NCI-H460 (cell line): ENCODE measurements at places on chromosomes 1 and 21.

GRCh38 chr21:29189353-29189752 lies 58.9 kb downstream of the MAP3K7CL start:
- DNase-seq = no peak

- no peak for DNase-seq
These were observed 637 bp upstream of the MYBPHL start for GRCh38 chr1:109307274-109308021.

DNA sequence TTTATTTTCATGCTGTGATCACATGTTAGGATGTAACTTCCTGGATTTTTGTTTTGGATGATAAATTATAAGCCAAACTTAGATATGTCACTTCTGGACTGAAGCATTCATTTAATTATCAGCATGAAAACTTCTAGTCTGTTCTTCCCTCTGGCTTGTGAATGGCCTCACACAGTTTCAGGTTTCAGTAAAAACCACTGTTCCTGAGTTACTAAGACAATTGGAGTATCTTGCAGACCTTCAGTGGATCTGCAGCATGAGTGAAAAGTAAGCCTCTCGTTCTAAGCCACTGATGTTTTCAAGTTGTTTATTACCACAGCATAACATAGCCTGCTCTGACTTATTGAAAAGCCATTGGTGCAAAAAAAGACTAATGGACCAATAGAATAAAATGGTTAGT lies 55.3 kb upstream of the RGS21 start:
- DNase-seq = no peak

- no peak for DNase-seq
These were observed 48.8 kb downstream of the MAN1A2 start for GRCh38 chr1:117416004-117416403.

DNA sequence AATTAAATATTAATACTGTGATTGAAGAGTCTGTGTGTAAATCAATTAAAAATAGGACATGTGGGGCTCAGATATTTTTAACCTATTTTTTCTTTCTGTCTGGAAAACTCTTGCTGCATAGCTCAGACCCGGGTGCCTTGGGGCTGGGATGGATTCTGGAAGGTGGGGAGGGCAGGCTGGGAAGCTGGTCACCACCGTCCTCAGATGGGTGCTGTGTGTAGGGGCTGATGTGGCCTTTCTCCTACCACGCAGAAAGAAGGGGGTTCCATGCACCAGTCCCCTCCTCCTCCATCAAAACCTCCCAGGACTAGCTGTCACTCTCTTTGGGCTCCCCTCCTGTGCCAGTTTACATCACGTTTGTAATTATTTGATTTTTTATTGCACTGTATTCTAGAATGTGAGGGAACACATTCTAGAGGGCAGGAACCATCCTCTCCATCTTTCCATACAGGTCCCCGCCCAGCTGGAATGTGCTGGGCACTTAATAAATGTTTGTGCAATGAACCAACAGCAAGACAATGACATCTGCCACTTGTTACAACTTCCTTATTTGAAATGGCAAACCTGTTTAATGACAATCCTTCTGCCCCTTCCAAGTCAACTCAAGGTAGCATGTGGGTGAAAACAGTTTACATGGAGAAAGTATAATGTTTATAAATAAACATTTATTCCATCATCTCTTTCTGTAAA lies 104.3 kb downstream of the EDEM3 start:
- no peak for DNase-seq

GRCh38 chr1:228076796-228077430 lies 5.6 kb upstream of the ARF1 start:
- no peak for DNase-seq

- no peak for DNase-seq
These were observed 21.4 kb downstream of the WNT4 start for GRCh38 chr1:22121421-22121911.

GRCh38 chr1:10599194-10599861 lies 124.6 kb downstream of the PEX14 start:
- no peak for DNase-seq

DNA sequence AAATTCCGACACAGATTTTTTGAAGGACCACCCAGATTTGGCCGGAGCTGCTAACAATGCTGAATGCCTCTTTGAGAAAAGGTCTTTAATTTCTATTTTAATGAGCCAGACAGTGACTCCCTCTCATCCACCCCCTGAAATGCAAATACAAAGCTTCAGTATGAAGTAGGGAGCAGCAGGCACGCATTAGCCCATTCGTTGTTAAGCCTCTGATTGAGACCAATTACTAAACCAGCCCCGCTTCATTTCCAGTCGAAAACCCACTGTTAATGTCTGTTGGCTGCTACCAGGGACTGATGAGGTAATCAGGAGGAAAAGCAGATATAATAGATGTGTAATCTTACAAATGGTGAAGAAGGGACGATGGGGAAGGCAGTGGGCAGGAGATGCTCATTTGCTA lies 4.8 kb upstream of the C8A start:
- no peak for DNase-seq

DNA sequence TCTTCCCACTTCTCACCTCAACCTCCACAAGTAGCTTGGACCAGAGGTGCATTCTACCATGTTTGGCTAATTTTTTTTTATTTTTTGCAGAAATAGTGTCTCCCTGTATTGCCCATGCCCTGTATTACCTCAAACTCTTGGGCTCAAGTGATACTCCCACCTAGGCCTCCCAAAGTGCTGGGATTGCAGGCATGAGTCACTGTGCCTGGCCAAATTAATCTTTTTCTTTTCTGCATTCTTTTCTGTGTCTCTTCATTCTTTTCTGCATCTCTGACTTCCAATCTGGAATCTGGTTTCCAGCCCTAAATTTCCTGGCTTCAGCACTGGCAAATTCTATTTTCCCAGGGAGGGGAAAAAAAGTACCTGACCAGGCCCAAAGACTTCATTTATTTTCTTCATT lies 31.2 kb upstream of the TACSTD2 start:
- DNase-seq = no peak

DNA sequence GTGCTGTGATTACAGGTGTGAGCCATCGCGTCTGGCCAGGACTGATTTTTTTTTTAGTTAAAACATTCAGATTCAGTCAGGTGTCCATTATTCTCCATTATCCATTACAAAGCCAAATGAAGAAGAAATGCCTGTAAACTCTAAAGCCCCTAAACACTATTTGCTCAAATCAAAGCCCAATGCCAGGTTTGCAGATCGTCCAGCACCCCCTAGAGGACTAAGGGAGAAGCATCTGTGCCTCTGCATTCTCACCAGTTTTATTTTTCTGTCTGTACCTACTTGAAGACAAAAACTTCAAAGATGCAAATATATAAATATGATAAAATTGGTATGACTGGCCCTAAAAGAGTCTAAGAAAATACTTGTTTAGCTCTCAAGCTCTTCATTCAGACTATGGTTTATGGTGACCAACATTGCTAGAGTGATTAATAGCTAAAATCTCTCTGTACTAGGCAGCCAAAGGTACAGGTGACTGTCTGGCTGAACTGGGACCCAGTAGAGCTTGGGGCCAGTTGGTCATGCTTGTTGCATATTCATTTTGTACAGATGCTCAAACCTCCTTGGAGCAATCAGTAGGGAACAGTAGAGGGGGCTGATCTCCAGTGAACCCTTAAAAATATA lies 138.4 kb downstream of the SYT2 start:
- peak; percentile 45 for DNase-seq

DNA sequence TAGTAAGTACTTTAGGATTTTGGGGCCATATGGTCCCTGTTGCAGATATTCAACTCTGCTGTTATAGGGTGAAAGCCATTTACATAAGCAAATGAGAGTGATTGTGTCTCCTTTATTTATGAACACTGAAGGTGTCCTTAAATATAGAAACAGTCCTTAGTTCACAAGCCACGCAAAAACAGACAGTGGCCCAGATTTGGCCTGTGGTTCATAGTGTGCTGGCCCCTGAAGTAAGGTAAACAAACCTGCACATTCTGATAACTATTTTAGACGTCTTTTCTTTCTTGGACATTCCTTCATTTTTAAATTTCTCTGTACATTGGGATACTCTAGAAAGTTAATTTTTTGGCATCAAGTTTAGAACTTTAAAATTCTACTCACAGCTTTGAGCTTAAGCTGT lies 23.5 kb downstream of the RAP1A start:
- DNase-seq = no peak

DNA sequence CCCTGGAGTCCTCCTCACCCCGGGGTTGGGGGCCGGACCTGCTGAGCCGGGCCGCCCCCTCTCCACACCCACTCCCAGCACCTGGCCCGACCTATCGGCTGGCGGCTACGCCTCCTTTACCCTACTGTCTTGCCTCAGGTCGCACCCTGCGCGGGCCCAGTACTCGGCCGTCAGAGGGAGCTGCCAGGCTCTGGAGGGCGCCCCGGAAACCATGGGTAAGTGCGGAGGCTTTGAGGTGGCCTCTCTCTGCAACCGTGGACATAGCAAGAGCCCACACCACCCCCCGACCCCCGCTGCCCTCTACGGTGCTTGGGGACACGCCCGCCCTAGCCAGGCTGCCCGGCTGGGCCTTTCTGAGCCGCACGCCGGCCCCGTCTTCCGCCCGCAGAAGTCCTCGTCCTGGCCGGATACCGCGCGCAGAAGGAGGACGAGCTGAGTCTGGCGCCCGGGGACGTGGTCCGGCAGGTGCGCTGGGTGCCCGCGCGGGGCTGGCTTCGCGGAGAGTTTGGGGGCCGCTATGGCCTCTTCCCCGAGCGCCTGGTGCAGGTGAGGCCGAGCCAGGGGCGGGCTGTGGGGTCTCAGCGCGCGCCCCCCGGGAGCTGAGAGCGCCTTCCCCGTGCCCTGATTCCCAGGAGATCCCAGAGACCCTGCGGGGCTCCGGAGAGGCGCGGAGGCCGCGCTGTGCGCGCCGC lies at the start of gene SH3D21:
TSS of gene SH3D21 (plus strand) at position 159 of the 692 bp plus-strand sequence. CDS start at position 212, 53 bp downstream.
- no peak for DNase-seq

DNA sequence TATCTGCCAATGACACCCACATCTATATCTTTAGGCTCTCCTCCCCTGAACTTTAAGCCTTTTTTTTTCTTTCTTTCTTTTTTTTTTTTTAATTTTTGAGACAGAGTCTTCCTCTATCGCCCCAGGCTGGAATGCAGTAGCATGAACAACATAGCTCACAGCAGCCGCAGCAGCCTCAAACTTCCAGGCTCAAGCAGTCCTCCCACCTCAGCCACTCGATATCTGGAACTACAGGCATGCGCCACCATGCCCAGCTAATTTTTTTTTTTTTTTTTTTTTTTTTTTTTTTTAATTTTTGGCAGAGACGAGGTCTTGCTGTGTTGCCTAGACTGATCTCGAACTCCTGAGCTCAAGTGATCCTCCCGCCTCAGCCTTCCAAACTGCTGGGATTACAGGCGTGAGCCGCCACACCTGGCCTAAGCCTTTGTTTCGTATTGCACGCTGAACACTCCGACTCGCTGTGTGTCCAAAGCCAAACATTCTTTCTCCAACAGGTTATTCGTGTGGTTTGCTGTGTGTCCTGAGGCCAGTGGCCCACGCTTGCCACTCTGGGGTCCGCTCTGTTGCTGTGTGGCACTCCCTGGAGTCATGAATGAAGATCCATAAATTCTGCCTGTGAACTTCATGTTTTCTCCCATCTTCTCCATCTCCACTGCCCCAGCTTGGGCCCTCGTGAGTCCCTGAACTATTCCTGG lies 119.4 kb downstream of the CAMTA1 start:
- DNase-seq = no peak

DNA sequence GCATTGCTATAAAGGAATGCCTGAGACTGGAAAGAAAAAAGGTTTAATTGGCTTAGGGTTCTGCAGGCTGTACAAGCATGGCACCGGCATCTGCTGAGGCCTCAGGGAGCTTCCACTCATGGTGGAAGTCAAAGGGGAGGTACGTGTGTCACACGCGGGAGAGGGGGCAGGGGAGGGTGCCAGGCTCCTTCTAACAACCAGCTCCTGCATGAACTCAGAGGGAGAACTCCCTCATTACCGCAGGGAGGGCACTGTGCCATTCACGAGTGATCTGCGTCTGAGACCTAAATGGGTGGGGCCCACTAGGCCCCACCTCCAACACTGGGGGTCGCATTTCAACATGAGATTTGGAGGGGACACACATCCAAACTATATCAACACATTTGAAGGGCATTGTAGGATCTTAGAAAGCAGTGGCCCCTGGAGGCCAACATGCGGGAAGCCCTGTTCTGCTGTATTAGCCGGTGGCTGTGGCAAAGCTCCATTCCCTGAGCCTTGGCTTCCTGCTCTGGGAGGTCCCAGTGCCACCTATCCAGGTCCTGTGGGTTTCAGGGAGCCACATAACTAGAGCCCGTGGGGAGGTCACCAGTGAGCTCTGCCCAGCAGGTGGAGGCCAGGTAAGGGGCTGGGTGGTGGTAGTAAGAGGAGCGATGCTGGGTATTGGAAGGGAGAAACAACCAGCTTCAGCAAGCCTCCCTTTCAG lies 10.0 kb downstream of the WNT3A start:
- no peak for DNase-seq

GRCh38 chr1:29379443-29380073 lies 143.2 kb downstream of the PTPRU start:
- peak; percentile 4 for DNase-seq

DNA sequence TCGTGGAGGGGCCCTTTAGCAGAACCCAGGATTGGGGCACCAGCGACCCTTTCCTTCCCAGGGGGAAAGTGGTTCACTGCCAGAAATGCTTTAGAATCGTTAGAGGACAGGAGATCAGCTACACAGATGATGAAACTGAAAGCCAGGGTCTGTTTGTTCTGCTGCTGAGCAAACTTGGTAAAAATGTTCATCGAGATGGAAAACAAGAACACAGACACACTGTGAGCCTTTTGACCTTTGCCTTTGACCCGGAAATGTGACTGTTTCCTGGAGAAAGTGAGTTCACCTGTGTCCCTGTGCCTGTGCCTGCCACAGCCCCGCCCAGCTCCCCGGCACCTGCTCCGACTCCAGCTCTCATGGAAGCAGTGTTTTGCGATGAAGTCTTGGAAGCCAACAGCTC lies 234.3 kb downstream of the CAMTA1 start:
- no peak for DNase-seq

DNA sequence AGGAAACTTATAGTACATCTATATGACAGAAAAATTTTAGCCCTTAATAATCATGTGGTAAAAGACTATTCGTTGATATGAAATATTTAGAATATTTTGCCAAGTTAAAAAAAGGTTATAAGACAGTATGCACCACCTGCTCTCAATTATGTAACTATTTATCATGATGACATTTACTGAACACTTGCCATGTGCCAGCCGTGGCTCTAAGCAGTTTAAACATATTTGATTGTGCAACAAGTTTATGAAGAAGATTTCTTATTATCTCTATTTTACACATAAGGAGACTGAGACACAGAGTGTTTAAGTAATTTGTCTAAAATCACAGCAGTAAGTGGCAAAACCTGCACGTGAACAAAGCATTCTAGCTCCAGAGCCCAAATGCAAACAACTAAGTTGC lies 199.3 kb upstream of the JUN start:
- DNase-seq = no peak

- DNase-seq = no peak
These were observed 9.1 kb downstream of the ADGRL2 start for GRCh38 chr1:81809808-81810207.

GRCh38 chr1:105137543-105138457 lies 1388.1 kb downstream of the AMY1C start:
- DNase-seq = peak; percentile 29
